ENCODE measurements at places on chromosomes 12 and 14. TPM values are rescaled to one million over a fixed set of nuclear protein-coding genes. Genes with fewer than 3 reads are reported as not detected.

DNA sequence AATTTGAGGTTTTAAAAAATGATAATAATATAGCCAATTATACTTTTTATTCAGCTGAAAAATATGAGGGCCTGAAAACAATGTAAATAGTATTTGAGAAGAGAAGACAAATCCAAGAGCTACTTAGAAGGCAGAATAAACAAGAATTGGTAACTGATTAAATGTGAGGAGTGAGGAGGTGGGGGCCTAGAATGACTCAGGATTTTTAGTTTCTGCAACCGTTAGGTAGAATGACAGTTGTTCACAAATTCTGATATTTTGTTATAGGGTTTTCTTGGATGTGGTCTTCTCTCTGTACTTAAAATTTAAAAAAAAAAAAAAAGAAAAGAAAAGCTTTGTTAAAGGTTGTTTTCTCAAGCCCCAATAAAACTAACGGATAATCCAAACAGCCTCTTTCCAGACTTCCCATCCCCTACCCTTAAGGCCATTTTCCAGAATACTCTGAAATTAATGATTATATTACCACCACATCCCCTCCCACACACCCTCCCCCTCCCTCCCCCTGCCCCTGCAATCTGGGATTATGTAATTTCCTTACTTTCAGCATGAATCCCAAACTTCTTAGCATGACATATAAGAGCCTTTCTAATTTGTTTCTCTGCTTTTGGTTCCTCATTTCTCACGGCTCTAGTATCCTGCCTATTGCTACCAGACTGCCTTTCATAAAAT, 50.4 kb downstream of the LRP6 start:
- peak overlapping the region; percentile 75 for H3K27ac ChIP-seq
- H3K4me3 ChIP-seq, result no peak overlapping the region
- no peak for DNase-seq
- H3K4me1 ChIP-seq, result peaks cover 52% of the 10 kb centered on the region
- H3K27me3 ChIP-seq, result no peaks in the 10 kb centered on the region

TIGAR gene
- 30.1 TPM for total RNA-seq

- H3K36me3 ChIP-seq, result peaks cover 3% of the 10 kb centered on the region
- H3K4me1 ChIP-seq, result no peaks in the 10 kb centered on the region
- H3K4me3 ChIP-seq, result no peak overlapping the region
- H3K27me3 ChIP-seq, result no peaks in the 10 kb centered on the region
- DNase-seq, result no peak
Measured at GRCh38 chr12:132530447-132530846, 40.5 kb downstream of the FBRSL1 start.

OVCH1 gene
- total RNA-seq, result 0.89 TPM

DNA sequence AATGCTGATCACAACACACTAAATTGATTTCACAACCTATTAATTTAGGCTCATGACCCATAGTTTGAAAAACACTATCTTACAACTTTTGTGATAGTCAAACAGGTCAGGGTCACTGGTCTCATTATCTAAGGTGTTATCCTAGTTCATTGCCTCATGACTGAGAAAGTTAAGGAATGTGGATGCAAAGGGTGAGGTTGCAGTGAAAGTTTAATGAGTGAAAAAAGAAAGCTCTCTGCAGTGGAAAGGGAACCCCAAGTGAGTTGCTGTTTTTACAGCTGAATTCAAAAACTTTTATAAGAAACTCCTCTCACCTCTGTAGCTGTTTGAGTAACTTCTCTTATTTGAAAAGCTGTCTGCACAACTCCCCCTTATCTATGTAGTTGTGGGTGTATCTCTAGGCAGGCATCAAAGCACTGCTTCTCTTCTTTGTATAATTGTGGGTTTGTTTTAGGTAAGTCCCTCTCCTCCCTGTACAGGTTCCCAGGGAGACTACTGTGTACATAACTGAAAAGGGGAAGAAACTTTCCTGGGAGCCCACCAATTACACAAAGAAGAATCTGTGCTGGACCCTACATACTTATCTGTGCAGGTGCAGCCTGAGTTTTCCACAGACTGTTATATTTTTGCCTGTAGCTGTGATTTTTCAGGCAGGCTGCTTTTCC, 18.9 kb downstream of the DNAL1 start:
- peaks cover 13% of the 10 kb centered on the region for H3K4me1 ChIP-seq
- no peak overlapping the region for H3K27ac ChIP-seq
- DNase-seq, result no peak

ADCY4 gene
- total RNA-seq, result 5.2 TPM

GRCh38 chr14:101828046-101828445, 66.5 kb downstream of the PPP2R5C start:
- H3K4me3 ChIP-seq, result no peak overlapping the region
- H3K4me1 ChIP-seq, result peaks cover 3% of the 10 kb centered on the region
- DNase-seq, result no peak
- H3K27me3 ChIP-seq, result no peaks in the 10 kb centered on the region
- peaks cover 7% of the 10 kb centered on the region for H3K36me3 ChIP-seq
- H3K27ac ChIP-seq, result no peak overlapping the region

DNA sequence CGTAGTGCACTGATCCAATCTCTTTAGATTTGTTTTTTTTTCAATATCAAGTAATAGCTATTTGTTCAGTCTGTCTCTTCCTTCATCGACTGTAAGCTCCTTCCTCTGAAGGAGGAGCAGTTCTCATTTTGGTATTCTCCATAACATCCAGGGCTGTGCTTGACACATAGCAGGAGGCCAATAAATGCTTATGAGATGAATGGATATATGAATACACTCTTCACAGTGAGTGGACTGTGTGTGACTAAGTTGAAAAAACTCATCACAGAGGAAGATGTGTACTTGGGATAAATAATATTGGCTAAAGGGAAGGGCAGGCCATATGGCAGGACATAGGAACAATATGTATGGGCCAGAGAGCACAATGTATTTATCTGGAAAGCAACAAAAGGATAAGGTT, 205.3 kb upstream of the PRICKLE1 start:
- peaks cover 42% of the 10 kb centered on the region for H3K4me1 ChIP-seq
- no peak overlapping the region for H3K4me3 ChIP-seq
- DNase-seq, result no peak
- no peak overlapping the region for H3K27ac ChIP-seq
- no peaks in the 10 kb centered on the region for H3K27me3 ChIP-seq
- peaks cover 1% of the 10 kb centered on the region for H3K36me3 ChIP-seq

IGF1 gene
- 0.64 TPM for total RNA-seq

DNA sequence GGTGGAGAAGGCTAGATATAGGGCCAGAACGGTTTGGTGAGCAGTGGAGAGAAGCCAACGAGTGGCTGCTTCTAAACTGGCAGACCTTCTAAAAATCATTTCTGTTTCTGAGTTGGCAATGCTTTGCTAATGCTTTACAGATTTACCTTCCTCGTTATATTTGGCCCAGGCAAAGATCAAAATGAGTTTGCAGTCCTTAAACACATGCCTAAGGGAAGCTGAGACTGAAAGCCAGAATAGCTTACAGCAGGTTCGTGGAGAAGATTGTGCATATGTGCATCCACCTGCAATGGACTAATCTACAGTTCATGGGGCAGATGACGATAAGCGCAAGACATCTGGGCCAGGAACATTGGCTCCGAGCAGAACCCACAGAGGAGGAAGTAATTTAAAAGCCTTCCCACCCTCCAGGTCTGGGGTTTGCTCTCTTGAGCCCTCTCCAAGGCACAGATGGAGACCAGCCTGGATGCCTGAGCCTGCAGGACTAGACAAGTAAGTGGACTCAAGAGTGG, 99.4 kb downstream of the NINJ2 start:
- no peak overlapping the region for H3K4me3 ChIP-seq
- no peak overlapping the region for H3K27ac ChIP-seq
- no peak for DNase-seq

DNA sequence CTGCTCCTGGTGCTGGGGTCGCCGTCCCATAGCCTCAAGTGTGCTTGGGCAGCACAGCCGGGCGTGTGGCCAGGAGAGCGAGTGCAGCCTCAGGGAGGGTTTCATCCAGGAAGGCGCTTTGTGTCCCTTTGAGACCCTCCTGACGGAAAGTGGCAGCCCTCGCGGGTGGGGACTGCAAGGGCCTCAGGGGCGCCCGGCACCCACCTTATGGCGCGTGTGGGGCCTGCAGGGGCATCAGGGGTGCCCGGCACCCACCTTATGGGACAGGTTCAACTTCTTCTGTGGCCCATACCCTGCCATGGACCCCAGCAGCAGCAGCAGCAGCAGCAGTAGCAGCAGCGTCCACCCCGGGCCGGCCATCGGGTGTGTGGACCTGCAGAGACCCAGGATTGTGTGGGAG, 4.5 kb downstream of the LRCOL1 start:
- H3K4me3 ChIP-seq, result no peak overlapping the region
- DNase-seq, result peak; percentile 77
- H3K4me1 ChIP-seq, result peaks cover 17% of the 10 kb centered on the region

DNA sequence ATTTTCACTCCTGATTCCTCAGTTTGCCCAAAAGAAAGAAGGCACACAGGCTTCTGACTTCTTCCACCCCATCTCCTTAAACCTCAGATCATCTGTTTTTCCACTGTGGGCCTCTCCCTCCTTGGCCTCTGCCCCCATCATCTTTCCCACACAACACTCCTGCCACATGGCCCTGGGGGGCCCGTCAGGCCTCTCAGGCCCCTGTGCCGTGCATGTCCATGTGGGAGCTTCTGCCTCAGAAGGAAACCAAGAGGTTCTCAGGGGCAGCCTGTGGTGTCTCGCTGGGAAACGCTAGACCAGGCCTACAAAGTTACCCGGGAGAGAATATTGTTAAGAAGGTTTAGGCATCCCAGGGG, 8.0 kb downstream of the KLHL33 start:
- H3K36me3 ChIP-seq, result no peaks in the 10 kb centered on the region
- peaks cover 7% of the 10 kb centered on the region for H3K4me1 ChIP-seq
- no peaks in the 10 kb centered on the region for H3K27me3 ChIP-seq
- DNase-seq, result no peak
- H3K27ac ChIP-seq, result peak overlapping the region; percentile 20

PRPH gene
- total RNA-seq, result not detected

LPAR5 gene
- 0.48 TPM for total RNA-seq

DNA sequence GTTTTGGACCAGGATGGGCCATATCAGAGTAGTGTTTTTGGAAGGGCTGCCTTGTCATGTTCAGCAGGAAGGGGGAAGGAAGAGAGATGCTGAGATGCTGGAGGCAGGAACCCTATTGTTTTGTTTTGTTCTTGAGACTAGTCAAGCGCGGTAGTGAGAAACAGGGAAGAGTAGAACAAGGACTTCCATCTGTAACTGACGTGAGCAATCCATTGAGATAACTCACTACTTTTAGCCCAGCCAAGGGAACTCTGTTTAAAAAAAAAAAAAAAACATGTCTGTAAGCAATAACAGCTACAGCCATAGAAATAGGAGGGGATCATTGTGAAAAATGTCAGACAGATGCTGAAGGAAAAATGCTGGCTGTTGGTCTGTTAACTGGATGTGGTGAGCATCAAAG, 34.0 kb downstream of the CD9 start:
- H3K27ac ChIP-seq, result no peak overlapping the region
- no peak overlapping the region for H3K4me3 ChIP-seq
- peaks cover 19% of the 10 kb centered on the region for H3K4me1 ChIP-seq
- no peaks in the 10 kb centered on the region for H3K27me3 ChIP-seq
- no peak for DNase-seq
- H3K36me3 ChIP-seq, result peaks cover 32% of the 10 kb centered on the region

GRCh38 chr12:122726080-122726558, 4.5 kb downstream of the HCAR1 start:
- no peaks in the 10 kb centered on the region for H3K27me3 ChIP-seq
- no peak overlapping the region for H3K27ac ChIP-seq
- H3K4me1 ChIP-seq, result peaks cover 21% of the 10 kb centered on the region
- no peak overlapping the region for H3K4me3 ChIP-seq

GRCh38 chr12:128961957-128962356, 108.7 kb downstream of the GLT1D1 start:
- H3K4me3 ChIP-seq, result no peak overlapping the region
- no peak overlapping the region for H3K27ac ChIP-seq
- peaks cover 10% of the 10 kb centered on the region for H3K27me3 ChIP-seq
- H3K4me1 ChIP-seq, result no peaks in the 10 kb centered on the region

- no peak overlapping the region for H3K27ac ChIP-seq
- no peaks in the 10 kb centered on the region for H3K36me3 ChIP-seq
- H3K4me1 ChIP-seq, result peaks cover 28% of the 10 kb centered on the region
- no peaks in the 10 kb centered on the region for H3K27me3 ChIP-seq
Measured at GRCh38 chr12:7065073-7065623, 4.6 kb downstream of the C1S start.

MYO1H gene
- not detected for total RNA-seq

LRRIQ1 gene
- not detected for total RNA-seq

GYS2 gene
- total RNA-seq, result not detected

TGFB3 gene
- 200 TPM for total RNA-seq

MAP1LC3B2 gene
- total RNA-seq, result 3.3 TPM

DNA sequence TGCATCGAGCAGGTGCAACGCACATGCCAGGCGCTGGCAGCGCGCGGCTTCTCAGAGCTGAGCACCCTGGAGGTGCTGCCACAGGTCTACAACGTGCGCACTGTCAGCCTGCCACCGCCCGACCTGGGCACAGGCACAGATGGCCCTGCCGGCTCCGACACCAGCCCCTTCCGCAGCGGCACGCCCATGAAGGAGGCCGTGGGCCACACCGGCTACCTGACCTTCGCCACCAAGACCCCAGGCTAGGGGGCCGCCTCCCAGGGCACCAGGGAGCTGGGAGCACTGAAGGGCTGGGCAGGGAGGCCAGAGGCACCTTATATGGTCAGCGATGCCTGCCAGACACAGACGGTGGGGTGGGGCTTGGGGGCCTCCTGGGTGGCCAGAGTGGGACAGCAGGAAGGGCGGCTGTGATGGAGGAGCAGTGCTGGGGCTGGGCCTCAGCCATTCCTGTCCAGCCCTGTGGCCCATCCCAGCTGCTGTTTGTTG, 5.6 kb downstream of the TRMT61A start:
- H3K27me3 ChIP-seq, result no peaks in the 10 kb centered on the region
- H3K36me3 ChIP-seq, result no peaks in the 10 kb centered on the region
- H3K4me3 ChIP-seq, result no peak overlapping the region
- no peak overlapping the region for H3K27ac ChIP-seq
- peaks cover 25% of the 10 kb centered on the region for H3K4me1 ChIP-seq

KRT85 gene
- not detected for total RNA-seq
